ENCODE measurements at places on chromosomes 12 and 14.

- DNase-seq, result no peak
Measured at GRCh38 chr12:113934060-113934814, 31.9 kb downstream of the RBM19 start.

DNA sequence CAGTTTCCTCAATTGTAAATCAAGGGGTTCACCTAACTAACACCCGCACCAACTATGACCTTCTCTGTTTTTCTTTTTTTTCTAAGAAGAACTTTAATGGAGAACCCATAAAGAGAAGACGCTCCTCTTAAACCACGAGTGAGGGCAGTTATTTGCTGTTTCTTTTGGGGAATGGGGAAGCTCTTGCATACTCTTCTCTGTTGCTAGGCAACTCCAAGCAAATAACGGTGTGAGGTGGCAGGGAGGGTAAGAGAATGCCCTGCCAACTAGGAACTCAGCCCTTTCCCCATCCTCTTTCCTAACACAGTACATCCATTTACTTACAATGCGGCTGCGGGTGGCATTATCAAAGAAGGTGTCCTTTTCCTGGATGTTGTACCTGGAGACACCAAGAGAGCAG, 114.9 kb downstream of the ANO2 start:
- no peak for DNase-seq

GRCh38 chr14:92943855-92944570, 21.1 kb downstream of the CHGA start:
- DNase-seq, result no peak

DNA sequence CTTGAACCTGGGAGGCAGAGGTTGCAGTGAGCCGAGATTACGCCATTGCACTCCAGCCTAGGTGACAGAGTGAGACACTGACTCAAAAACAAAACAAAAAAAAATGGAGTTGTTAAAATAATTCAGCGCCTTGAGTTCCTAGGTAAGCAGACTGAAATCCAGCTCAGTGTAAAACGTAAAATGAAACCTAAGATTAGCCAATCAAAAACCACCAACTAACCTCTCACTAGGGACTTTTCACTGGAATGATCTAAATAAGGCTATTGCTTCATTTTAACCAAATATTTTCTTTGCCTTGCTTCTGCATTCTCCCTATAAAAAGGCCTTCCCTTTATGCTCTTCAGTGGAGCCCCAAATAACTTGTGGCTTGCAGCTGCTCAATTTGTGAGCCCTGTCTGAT, 91.6 kb upstream of the HIF1A start:
- peak; percentile 32 for DNase-seq

DNA sequence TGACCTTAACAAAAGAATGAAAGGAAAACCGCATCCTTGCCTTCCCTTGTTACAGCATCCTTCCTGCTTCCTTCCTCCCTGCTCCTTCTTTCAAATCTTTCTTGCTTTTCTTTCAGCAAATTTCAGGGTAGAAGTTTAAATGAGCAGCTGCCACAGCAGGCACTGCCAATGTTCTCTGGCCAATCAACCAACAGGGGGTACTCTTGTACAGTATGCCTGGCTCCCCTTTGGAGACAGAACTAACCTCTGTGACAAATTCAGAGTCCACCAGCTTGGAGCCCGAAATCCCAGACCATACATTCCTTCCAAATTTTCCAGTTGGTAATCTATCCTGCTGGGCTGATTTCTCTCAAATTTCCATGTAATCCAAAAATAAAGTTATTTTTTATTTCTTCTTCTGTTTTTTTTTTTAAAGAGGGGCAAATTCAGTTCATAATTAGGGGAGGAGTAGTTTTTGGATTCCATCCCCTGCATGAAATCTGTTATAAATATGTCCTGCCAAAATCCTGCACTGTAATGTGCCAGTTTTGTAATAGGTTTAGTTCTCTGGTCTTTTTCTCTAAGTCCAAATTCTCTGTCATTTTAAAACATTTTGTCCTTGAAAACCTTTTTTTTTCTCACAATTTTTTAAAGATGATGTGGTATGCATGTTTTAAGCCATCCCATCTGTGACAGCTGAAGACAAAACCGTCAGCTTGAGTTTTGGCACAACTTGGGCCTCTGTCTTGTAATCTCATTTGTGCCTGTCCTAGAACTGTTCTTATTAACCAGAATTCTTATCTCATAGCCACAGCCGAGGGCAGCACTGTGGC, 610.0 kb upstream of the LMO3 start:
- DNase-seq, result no peak

DNA sequence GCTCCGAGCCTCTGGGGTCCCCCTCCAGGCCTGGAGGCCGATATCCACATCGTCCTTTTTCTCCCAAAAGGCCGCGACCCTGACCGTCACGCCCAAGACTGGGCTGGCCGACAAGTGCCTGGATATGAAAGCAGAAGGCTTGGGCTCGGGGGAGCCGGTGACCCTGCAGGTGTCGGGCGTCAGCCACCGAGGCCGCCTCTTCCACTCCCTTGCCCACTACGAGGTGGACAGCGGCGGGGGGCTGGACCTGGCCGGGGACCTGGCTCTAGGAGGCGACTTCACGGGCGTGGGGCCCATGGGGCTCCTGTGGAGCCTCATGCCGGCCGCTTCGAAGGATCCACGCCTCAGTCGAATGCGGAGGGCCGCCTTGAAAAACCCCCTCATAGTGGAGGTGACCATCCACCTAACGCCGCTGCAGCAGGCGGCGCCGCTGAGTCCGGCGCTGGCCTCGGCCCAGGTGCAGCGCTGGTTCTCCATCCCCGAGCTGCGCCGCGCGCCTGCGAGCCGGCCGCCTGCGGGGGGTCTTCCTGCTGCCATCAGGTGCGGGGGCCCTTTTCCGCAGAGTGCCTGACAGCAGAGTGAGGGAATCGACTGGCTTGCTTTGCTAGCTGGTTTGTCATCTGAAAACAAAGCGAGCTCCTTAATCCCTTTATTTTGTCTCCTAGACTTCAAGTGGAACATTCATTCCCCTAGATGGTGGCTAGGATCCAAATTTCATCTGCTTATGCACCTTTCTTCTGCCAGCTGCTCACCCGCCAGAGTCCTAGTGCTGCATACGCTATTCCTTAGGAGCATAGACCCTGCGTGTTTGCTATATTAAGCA, 10.6 kb upstream of the DNAL1 start:
- DNase-seq, result no peak

DNA sequence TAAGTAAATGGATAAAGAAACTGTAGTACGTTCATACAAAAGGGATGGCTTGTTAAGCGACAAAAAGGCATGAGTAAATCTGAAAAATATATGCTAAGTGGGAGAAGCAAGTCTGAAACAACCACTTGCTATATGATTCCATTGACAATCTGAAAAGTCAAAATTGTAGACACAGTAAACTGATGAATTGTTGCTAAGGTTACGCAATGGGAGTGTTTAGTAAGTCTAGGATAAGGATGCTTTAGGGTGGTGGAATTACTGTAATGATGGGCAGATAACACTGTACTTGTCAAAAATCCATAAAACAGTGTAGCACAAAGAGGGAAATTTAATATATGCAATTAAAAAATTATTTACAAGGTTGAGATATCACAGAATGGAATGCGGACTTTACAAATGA, 984.9 kb downstream of the FSCB start:
- no peak for DNase-seq

DNA sequence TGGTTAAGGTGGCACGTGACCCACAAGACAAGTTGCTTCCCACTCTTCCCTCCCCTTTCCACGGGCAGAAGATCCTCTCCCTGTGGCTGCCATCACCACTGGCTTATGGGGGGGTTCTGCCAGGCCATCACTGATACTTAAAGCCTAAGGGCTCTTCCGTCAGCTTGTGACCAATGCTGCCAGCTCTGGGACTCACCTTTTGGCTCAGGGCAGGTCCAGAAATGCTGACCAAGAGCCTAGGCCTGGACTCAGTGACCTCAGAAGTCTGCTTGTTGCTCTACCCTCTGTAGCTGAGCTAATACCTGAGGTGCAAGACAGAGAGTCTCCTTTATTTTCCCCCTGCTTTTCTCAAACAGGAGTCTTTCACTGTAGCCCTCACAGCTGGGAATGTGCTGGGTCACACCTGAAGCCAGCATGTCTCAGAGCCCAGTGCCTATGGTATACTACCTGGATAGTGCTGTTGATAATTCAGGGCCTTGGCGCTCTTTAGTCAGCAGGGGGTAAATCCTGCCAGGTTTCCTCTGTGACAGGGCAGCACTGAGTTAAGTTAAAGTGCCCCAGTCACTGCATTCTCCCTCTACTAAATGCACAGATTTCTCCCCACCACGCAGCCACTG, 19.7 kb downstream of the FGD4 start:
- DNase-seq, result no peak

- DNase-seq, result no peak
Measured at GRCh38 chr12:47449797-47450196, 256.0 kb downstream of the RPAP3 start.

DNA sequence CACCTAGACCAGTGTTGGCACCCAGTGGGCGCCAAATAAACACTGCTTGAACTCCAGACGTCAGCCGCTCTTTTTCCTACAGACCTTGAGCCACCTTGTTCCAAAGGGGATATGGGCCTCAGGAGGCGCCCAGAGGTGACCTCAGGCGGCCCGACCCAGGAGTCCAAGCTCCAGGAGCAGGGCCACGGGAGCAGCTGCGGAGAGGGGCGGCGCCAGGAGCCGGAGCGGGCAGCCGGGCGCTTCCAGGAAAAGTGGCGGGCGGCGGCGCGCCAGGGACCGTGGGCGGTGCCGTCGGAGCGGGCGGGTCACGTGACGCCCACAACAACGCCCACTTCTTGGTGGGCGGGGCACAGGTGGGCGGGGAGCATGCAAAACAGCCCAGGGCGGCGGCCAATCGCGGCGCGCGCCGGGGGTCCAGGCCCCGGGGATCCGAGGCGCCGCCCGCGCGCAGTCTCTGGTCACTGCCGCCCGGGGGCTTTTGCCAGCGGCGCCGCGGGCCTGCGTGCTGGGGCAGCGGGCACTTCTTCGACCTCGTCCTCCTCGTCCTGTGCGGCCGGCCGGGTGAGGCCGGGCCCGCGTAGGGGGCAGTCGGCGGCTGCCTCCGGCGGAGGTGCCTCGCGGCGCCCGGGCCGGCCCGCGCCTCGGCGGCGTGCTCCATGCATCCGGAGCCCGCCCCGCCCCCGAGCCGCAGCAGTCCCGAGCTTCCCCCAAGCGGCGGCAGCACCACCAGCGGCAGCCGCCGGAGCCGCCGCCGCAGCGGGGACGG, at the start of gene ORAI1:
TSS of gene ORAI1 (plus strand) at position 444 of the 766 bp plus-strand sequence.
- peak; percentile 96 for DNase-seq

GRCh38 chr12:99759444-99759843, 111.9 kb downstream of the GARIN6 start:
- DNase-seq, result no peak

DNA sequence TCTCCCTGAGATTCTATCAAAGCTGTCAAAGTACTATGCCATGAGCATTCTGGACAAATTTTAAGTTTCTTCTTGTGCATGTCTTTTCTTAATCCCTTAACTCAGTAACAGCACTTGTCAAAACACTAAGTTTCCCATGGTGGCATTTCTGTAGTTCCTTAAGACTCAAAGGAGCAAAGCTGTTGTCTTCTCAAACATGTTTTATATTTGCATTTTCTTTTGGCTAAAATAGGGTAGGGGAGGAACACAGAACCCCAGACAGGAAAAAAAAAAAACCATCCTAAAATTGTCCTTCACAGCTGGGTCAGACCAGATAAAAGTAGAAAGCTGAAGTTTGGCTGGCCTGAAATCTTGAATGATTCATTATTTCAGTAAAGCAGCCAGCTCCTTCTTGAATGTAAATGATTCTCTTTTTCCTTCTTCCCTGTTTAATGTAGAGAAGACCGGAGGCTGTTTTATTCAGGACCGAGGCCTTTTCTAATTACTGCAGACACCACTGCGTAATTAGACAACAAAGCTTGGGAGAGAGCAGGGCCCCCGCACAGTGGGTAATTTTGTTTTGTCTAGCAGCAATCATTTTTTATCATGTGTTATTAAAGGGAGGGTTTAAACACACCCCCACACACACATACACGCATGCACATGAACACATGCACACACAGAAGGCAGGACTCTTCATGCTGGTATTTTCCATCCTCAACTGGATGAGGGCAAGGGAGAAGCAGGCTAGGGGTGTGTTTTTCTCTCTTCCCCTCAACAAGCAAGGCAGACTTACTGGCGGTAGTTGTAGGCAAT, 51.0 kb downstream of the PAH start:
- DNase-seq, result no peak

DNA sequence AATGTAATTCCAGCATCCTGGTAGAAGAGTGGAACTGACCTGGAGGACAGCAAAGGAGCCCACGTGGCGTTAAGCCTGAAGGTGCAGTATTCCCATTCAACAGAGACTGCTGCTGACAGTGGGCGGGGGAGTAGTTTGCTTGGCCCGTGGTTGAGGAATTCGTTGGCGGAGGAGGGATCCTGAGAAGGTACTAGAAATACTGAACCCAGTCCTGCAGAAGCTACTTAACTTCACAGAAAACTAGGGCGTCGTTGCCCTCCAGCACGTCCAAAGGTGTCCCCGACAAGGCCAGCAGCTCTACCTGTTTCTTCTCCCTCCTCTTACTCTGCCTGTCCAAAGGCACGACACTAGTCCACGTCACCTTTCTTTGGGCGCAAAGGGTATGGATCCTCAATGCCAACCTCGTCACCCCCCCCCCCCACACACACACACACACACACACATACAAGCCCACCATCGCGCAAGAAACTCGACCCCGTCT, 303 bp downstream of the PUS7L start:
- peak; percentile 21 for DNase-seq

DNA sequence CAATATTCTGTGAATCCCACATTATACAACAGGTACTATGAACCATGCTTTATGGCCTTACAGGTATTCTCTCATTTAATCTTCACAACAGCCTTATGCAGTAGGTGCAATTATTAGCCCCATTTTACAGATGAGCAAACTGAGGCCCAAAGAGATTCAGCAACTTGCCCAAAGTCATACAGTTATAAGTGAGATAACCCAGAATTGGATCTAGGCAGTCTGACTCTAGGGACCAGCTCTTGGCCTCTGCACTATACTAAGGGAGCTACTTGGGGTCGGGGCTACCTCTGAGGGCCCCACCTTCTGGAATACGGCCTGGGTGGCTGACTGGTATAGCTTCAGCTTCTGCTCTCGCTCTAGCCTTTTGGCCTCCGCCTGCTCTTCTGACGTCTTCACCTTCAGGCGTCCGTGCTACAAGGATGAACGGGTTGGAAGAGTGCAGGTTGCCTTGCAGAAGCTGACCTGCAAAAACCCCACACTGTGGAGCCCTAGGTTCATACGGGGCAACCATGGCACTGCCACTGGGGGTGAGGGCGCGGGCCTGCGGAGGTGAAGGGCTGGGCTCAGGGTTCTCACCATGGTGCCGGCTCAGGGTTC, 762 bp downstream of the RABGGTA start:
- DNase-seq, result no peak

- DNase-seq, result no peak
Measured at GRCh38 chr14:22671622-22672021, 27.5 kb upstream of the OR6J1 start.
